ENCODE measurements at places on chromosomes 6 and 20.

GRCh38 chr6:16333580-16333979 lies 95.2 kb downstream of the GMPR start:
- no peak for DNase-seq

DNA sequence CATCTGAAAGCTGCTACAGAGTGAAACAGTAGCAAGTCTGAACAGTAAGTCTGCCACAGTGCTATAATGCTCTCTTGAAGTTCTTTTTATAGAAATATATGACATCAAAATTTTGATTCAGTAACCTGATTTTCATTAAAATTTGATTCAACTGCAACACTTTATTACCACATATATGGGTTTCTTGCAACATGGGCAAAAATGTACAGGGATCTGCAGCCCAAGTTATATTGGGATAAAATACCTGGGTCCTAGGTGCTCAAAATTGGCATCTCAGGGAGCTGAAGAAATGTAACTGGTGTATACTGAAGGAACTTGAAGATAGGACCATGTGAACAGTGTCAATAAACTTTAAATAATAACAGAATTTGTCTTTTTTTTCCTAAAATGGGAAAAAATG lies 10.8 kb downstream of the ROMO1 start:
- DNase-seq, result no peak

DNA sequence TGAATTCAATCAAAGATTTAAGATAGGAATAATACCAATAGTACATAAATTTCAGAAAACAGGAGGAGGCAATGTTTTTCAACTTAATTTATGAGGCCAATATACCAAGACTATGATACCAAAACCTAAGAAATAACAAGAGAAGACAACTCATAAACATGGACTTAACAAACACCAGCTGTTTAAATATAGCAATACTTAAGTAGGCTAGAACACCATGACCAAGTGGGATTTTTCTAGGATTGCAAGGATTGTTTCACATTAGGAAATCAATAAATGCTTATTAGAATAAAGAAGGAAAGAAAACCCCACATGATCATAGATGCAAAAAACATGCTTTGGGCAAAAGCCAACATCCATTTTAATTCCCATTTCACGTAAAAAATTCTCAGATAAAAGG lies 355.1 kb downstream of the EPM2A start:
- DNase-seq, result no peak

DNA sequence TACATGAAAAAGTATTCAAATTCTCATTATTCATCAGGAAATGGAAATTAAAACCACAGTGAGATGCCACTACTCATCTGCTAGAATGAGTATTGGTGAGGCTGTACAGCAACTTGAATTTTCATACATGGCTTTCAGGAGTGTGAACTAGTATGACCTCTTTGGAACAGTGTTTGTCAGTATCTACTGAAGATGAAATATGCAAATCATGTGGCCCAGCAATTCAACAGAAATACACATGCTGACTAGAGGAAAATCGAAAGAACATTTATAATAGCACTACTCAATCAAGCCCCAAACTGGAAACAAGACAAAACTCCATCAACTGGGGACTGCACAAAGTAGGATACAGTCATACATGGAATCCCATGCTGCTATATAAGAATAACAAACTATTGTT lies 102.2 kb downstream of the DCDC2 start:
- DNase-seq, result no peak

DNA sequence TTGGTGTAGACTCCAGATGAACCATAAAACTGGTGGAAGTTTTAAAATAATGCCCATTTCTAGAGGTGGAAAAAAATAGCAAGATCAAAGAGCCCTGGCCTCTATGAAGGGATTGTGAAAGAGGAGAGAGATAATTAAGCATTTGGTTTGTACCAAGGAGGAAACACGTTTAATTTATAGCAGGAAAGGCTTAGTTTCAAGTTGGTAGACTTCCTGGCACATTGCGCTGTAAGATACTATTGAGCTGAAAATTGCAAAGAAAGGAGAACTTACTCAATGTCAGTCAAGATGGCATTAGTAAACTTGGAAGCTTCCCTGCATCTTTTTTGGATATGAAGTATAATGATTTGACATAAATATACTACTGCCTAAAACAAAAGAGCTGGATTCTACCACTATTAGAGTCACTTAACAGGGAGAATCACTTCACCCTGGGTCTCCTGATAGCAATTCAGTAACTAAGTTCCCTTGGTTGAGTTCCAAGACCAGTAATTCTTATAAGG lies 24.4 kb downstream of the MARCKS start:
- DNase-seq, result no peak

- no peak for DNase-seq
These were observed 10.0 kb upstream of the PFDN4 start for GRCh38 chr20:54197621-54198604.

GRCh38 chr6:158591810-158592209 lies 31.9 kb downstream of the TMEM181 start:
- DNase-seq, result no peak

GRCh38 chr6:73369563-73369962 lies at the start of gene OOEP:
Gene OOEP (minus strand): TSS chr6:73369897. CDS start chr6:73369792, 105 bp downstream.
- DNase-seq, result no peak

DNA sequence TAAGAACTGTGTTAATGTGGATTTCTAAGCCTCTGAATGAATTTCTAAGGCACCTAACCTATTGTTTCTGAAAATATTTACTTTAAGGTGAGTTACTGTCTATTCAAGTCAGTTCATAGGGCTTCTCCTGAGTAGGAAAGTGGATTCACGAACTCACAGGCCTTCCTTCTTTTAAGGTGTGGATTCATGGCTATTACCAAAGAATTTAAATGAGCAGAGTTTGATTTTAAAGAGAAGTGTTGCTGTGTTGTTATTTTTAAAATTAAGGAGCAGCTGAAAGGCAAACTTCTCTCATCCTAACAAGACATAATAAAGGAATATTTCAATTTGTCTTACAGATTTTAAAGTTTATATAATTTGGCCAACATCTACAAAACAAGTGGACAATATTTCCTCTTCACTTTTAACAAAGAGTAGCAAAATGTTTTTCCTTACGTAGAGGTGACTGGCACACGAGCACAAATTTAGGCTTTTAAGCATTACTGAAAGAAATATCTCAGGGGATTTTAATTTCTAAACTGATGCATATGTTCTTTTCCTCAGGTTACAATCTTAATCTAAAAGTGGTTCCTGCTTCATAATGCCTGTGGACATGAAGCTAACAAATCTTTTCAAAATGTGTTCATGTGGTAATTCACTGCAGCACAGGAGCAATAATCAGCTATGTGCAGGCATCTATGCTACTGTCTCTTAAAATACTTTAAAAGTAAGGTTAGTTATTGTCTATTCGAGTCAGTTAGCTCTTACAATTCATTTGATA lies 602 bp upstream of the TSPYL4 start:
- DNase-seq, result no peak

- DNase-seq, result no peak
These were observed 154.9 kb downstream of the MRPL14 start for GRCh38 chr6:43972179-43972912.

- DNase-seq, result no peak
These were observed 92.3 kb upstream of the PHACTR1 start for GRCh38 chr6:12624142-12624837.

DNA sequence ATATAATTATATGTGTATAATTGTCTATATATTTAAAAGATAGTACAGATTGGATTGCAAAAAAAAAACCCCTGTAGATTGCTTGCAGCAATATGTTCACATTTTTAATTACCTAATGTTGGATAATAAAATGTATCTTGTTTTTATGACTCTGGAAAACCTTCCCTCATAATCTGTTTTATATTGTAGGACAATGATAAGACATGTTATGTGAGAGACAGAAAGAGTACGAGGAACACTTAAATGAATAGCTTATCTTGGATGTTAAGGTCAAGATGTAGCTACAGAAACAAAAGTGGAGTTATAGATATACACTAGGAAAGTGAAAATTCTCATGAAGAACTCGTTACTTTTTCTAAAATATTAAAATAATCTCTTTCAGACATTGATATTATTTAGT lies 691.6 kb upstream of the IMPG1 start:
- no peak for DNase-seq

GRCh38 chr6:46888578-46888977 lies 33.2 kb downstream of the ADGRF5 start:
- no peak for DNase-seq
